ENCODE measurements at places on chromosomes 16 and 17.

GRCh38 chr17:57890857-57891232 lies 41.0 kb upstream of the MRPS23 start:
- DNase-seq = no peak

- DNase-seq = no peak
Measured at GRCh38 chr17:80981062-80981902, 10.4 kb upstream of the CHMP6 start.

DNA sequence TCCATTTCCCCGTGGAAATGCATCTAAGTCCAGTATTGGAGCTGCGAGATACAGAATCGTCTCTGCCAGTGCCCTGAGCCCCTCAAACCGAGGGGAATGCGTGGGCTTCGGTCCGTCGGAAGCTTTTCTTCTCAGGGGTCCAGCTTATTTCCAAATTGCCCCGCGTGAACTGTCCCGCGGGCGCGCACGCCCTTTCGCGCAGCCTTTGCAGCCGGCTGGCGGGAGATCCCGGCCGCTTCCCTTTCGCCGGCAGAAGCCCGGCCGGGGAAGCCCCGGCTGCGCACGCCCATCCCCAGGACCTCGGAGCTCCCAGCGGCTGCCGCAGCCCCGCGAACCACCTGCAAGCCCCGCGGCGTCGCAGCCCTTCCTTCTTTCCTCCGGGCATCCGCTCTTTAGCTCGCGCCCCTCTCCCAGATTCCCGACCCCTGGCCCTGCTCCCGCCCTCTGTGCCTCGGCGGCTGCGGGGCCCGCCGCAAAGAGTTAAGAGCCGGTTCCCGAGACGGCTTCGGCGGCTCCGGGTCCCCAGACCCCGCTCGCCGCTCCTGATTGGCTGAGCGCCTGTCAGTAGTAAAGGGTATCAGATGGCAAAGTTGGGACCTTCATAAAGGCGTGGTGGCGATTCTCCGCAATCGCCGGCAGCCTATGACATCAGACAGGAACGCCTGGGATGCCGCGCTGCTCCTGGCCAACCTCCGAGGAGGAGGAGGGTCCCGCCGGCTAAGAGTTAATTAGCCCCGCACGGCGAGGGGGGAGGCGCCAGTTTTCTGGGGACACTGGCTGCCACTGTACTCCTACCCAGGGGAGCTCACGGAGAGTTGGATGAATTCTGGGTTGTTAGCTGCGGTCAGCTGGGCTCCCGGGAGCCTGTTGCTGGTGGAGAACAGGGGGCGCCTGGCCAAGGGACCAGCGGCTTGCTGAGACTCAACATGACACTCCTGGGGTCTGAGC lies at the start of gene MYOCD:
MYOCD (plus strand) TSS at position 628 of the 948 bp plus-strand sequence; CDS start at position 927, 299 bp downstream.
- no peak for DNase-seq

- DNase-seq = no peak
Measured at GRCh38 chr16:17947637-17948036, 388.9 kb downstream of the NPIPA8 start.

DNA sequence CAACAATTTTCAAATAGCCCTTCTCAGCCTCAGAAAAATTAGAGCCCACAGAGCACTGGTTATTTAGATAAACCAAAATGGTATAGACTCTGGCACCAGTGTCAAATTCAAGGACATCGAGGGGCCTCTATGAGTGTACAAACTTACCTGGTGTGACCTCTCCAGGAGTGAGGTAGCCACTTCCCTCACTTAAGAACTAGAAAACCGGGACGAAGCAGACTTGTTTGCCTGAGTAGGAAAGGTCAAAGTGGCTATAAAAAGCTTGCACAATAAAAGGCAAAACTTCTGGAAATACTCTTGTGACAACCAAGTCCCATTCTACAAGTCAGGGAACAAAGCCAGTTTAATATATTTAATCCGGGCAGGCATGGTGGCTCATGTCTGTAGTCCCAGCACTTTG lies 39.2 kb upstream of the PRSS54 start:
- DNase-seq = no peak

DNA sequence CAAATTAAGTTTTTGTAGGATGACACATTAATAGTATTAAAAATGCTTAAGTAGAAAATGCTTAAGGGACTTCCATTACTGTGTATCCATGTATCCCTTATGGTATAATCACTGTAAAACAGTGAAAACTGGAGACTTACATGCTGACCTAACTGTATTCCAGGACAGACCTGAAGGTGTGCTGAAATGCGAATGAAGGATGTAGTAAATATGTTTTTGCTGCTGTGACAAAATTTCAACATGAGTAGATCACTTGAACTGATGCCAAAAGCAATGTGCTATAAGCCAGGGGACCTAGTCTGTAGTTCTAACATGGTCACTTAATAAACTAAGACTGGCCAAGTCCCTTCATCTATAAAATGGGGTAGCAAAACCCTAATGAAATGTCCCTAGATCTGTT lies 142.0 kb upstream of the CORO6 start:
- DNase-seq = no peak

DNA sequence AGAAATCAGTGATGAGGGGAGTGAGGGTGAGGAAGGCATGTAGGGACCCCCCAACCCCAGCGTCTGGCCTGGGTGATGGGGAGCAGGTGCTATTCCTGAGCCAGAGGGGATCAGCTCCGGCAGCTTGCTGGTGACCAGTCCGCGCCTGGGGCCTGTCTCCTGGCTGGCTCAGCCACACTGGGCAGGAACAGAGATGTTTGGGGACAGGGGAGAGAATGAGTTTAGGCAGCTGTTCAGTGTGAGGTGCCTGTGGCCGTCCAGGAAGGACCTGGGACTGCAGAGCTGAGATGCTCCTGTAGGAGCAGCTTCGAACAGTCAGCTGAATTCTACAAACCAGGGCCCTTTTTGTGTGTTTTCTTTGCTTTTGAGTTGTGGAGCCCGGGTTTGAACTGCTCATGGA lies 23.2 kb upstream of the SPNS2 start:
- no peak for DNase-seq

- no peak for DNase-seq
Measured at GRCh38 chr17:55177159-55177854, 87.5 kb upstream of the HLF start.

DNA sequence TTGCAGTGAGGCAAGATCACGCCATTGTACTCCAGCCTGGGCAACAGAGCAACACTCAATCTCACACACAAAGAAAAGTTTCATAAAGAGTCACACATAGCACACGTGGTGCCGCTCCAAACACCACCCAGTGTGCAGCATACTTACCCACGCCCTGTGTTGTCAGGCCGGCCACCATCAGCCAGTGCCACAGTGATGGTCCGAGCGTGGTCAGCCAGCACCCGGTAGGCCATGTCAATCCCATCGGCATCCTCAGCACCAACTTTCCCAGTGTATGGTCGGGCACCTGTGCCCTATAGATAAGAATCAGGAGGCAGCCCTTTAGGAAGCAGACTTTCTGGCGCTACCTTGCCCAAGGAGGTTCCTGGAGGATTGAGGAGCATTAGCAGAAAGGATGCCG lies 17.7 kb upstream of the EXOSC6 start:
- DNase-seq = no peak

- no peak for DNase-seq
Measured at GRCh38 chr17:8117367-8117979, 841 bp downstream of the ALOXE3 start.

DNA sequence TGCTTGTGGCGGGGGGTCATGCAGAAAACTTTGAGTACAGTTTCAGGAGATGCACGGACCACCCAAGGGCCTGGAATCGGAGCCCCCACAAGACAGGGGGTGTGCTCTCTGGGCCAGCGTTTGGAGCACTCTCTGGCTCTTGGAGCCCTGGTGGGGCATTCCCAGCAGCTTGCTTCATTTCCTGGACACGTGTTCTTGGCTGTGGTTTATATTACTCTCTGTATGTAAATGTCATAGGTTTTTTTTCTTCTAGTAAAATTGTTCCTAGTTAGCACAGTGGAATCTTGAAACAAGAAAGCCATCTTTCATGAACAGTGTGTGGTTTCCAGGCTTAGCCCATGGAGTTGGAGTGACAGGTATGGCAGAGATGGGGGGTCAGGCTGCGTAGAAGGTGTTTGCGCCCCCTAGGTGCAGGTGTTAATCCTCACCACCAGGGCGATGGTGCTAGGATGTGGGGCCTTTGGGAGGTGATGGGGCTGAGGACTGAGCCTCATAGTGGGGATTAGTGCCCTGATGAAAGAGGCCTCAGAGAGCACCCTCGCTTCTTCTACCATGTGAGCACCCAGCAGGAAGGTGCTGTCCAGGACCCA lies 79.8 kb downstream of the JPH3 start:
- DNase-seq = no peak

DNA sequence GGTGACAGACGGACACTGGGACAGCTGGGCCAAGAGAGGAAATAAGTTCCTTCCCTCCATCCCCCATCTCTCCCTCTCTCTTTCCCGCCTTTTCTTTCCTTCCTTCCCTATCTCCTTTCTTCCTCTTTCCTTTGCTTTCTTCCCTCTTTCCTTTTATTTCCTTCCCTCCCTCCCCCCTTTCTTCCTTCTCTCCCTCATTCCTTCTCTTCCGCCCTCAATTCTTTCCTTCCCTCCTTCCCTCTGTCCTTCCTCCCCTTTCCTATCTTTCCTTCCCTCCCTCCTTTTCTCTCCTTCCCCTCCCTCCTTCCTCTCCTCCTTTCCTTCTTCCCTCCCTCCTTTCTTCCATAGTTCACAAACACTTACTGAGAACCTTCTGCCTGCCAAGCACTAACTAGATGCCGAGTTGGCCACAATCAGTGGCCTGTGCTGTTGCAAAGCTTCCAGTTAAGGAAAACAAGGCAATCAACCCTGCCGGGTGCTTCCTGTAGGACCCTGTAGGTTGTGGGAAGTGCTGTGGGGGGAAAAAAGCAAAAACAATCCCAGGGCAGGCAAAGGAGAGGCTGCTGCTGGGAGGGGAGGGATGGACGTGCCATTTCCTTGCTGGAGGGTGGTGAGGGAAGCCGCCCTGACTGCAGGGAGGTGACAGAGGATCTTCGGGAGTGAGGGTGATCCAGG lies 31.7 kb downstream of the ABCC6 start:
- DNase-seq = no peak

- no peak for DNase-seq
Measured at GRCh38 chr16:23206986-23207385, 24.4 kb downstream of the SCNN1G start.

DNA sequence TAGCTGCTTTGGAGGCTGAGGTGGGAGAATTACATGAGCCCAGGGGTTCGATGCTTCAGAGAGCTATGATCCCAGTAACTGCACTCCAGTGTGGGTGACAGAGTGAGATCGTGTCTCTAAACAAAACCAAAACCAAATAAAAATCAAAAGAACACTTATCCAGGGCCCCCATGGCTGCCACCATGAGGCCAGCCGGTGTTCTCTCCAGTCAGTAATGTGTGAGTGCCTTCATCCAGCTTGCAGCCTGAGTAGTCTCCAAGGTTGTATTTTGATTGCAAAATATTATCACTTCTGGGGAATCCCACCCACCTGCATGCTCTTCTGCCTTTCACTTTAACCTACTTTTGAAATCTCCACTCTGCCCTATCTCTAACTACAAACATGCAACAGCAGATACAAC lies 221.0 kb upstream of the WSB1 start:
- DNase-seq = no peak

- no peak for DNase-seq
Measured at GRCh38 chr17:10857976-10858375, 20.1 kb upstream of the PIRT start.

DNA sequence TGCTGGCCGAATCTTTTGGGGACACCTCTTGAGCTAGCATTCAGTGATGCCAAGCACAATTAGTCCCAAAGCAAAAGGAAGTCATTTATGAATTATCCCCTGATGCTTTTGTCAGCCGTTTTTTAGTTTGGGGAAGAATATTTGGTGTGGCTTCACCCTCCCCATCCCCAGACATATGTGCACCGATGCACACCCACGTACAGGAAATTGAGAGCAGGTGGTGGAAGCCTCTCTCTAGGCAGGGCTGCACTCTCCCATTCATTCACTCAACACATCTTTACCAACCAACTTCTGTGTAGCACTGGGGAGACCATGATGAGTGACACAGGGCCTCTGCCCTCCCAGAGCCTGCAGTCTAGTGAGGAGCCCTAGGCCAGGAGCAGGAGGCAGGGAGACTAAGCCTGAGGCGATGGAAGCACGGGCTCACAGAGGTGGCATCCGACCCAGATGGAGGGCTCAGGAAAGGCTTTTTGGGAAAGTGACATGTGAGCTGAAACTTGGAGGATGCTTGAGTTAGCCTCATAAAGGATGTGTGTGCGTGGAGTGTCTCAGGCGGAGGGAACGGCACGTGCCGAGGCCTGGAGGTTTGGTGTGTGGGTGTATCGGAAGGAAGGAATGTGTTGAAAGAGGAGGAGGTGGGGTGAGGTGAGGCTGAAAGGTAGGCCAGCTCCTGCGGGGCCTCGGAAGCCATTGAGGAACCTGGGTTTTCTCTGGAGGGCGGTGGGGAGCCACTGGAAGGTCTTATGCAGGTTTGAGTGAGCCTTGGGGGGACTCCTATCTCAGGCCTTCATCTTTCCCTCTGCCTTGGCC lies 43.8 kb downstream of the PSME3IP1 start:
- DNase-seq = no peak

GRCh38 chr17:77534137-77534536 lies 393.4 kb downstream of the SEC14L1 start:
- DNase-seq = no peak

GRCh38 chr16:81634380-81635062 lies 144.6 kb upstream of the PLCG2 start:
- no peak for DNase-seq

DNA sequence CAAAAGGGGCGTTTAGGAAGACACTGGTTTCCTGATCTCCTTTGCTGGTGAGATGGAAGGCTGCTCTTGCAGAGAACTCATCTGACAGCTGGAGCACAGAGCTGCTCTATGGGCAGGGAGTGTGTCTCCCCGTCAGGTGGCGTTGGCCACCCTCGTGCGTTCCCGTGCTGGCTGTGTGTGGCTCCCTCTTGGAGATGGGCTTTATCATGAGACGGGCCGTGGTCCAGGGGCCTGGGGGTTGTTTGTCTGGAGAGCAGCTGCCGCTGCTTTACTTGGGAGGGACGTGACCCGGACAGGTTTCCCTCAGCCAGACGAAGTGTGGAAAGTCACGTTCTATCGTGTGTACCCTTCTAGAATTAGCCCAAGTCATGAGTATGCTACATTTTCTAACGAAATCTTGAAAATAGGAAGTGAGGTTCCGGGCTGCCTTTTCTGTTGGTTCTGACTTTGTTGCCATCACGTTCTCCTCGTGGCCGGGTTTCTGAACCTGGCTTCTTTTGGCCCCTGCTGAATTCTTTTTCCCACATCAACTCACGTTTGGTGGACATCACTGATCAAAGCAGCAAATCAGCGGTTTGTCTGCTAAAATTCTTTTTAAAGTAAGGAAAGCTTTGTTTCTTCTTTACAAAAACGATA lies 105.6 kb upstream of the CHMP6 start:
- DNase-seq = no peak

DNA sequence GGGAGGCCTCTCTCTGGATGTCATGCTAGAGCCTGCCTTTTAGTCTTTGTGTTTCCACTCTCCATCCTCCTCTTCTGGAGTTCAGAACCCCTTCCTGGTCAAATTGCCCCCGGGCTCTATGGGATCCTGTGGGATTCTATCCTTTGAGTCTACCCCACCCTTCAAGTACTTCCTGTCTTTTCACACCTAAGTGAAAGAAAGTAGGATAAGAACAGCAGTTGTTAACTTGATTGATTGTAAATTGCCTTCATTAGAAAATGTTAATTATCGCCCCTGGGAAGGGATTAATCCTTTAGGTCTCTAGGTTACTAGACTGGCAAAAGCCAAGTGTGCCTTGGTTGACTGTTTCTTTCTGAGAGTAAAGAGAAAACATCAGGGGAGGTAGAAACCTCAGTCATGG lies 30.1 kb downstream of the PRKCB start:
- no peak for DNase-seq
